ENCODE measurements at places on chromosomes 1 and 21.

DNA sequence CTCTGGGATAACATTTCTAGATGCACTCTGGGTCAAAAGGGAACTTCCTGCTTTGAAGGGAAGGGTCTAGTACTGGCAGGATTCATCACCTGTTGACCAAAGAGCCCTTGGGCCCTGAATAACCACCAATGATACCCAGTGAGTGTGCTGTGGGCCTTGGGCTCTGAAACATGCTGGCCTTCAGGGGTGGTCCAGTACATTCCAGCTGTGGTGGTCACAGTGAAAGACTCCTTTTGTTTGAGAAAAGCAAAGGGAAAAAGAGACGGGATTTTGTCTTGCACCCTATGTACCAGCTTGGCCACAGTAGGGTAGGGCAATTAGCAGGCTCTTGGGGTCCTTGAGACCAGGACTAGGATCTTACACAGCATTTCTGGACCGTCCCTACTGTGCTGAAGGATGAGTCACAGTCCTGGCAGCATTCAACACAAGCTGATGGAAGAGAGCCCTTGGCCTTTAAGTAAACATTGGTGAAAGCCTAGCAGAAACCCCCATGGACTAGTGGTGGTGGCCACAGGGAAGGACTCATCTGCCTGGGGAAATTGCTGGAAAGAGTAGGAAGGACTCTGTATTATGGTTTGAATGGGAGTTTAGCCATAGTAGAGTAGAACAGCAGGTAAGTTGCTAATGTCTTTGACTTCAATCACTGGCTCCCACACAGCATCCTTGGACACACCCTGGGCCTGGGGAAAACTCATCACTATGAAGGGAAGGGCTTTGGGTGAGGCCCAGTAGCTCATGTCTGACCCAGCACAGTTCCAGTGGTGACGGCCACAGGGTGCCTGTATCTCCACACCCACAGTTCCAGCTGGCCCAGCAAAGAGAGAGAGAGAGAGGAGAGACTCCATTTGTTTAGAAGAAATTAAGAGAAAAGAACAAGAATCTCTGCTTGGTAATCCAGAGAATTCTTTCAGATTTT lies 87.5 kb downstream of the COL24A1 start:
- peak; percentile 57 for DNase-seq

DNA sequence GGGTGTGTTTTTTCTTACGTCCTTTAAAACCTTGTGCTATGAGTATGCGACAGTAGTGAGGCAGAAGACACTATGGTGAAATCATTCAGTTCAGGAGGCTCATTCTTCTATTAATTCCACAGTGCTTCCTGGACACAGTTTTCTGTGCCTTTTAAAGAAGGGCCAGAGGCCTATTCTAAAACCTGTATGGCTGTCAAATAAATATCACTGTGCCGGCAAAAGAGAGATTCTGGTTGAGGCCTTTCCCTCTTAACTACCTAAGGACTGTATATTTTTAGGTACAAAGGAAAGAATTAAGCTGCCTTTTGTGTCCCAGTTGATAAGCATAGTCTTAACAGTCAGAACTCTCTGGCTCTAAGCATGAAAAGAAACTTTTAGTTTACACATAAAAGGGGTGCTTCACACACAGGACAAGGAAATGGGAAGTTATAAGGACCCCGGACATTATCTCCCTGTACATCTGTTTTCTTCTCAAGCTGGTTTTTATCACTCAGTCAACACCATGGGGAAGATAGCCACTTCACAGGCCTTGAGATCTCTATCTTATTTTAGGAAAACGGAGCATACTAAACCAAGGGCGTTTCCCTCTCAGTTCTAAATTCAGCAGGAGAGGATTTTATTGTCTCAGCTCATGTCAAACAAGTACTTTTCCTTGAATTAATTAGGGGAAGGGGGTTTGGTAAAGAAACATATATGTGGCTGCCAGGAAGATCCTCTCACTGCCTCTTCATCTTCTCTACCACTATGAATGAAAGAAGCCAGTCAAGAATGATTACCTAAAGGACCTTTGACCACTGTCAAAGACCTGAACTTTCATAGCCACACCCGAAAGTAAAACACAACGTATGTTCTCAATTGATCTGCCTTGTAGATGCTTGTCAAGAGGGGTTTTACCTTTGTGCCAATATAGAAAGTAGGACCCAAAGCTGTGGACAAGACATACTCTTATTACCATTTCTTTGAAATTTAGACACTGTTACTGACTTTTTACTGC lies 71.4 kb upstream of the HSPA13 start:
- DNase-seq, result no peak

- no peak for DNase-seq
Observed at GRCh38 chr21:41832596-41833496, 46.3 kb downstream of the PRDM15 start.

- DNase-seq, result no peak
Observed at GRCh38 chr1:217861658-217862057, 230.5 kb downstream of the SPATA17 start.

DNA sequence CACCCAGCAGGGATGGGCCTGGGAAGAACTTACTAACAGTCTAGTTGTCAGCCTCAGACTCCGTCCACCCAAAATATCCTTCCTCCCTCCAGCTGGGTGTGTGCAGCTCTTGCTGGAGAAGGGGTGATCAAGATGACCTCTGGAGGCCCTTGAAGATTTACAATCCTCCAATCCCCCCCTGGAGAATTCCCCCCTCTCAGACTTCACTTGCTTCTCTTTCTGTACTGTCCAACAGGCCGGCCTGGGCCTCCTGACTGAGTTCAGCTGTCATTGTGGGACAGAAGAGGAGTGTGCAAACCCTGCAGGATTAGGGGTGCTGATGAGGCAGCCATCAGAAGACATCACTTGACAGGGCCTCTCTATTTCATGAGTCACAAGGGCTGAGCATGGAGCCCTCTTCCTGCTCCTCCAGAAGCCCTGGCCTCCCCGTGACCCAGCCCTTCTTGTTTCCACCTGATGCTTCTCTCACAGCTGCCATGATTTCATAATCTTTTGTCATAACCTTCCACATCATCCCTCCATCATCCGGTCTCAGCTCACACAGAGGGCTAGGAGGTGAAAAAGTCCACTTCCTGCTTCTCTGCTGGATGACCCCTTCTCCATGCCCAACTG lies 17.5 kb upstream of the IGFN1 start:
- DNase-seq, result peak; percentile 31

DNA sequence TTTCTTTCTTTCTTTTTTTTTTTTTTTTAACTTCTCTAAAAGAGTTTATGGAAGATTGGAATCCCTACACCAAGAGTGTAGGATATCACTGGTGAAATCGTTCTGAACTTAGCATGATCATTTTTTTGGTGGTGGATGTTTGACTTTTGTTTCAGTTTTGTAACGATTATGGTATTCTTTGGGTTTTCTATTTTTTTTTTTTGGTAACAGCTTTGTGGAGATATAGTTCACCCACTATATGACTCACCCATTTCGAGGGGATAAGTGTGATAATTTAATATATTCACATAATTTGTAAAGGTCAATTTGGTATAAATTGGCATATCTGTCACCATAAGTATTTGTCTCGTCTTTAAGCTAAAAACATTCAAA lies 29.2 kb downstream of the AGPAT3 start:
- no peak for DNase-seq

- peak; percentile 46 for DNase-seq
Observed at GRCh38 chr1:23960291-23961020, 828 bp downstream of the PNRC2 start.

DNA sequence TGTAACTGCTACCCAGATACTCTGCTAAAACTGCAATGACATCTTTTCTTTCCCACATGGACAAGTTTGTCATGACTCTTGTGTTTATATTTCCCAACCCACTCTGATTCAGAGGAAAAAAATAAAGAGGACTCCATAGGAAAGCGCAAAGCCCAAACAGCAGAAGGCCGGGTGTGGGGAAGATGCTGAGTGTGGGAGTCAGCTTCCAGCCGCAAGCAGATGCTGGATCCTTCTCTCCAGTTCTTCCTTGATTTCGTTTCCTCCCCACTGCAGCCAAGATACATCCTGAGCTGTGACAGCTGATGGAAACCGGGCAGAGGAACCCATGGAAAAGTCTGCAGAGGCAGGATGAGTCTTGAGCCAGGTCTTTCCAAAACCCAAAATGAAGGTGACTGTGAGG lies 498.2 kb downstream of the PLPP3 start:
- DNase-seq, result peak; percentile 79

- no peak for DNase-seq
Observed at GRCh38 chr1:47940779-47941178, 56.4 kb downstream of the TRABD2B start.

- DNase-seq, result no peak
Observed at GRCh38 chr1:223620297-223620897, 45.1 kb downstream of the CAPN8 start.

GRCh38 chr1:84133479-84133878 lies 10.6 kb upstream of the PRKACB start:
- DNase-seq, result no peak
